Activated naive CD4-positive, alpha-beta T cell (primary cell): ENCODE measurements at places on chromosomes 7 and 10.

- no peak for DNase-seq
Observed at GRCh38 chr10:90399782-90400181, 458.1 kb downstream of the HTR7 start.

DNA sequence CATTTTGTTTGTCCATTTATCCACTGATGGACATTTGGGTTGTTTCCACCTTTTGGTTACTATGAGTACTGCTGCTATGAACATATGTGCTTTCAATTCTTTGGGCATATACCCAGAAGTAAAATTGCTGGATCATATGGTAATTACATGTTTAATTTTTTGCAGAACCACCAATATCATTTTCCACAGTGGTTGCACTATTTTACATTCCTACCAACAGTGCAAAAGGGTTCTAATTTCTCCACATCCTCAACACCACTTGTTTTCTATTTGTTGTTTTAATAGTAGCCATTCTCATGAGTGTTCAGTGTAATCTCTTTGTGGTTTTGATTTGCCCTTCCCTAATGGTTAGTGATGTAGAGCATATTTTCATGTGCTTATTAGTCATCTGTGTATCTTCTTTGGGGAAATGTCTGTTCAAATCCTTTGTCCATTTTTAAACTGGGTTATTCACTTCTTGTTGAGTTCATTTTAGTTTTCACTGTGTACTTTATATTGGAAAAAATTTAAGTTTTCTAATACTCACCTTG, 101.9 kb downstream of the HIBADH start:
- no peak for DNase-seq

GRCh38 chr7:140004672-140005071, 58.1 kb downstream of the PARP12 start:
- no peak for DNase-seq

DNA sequence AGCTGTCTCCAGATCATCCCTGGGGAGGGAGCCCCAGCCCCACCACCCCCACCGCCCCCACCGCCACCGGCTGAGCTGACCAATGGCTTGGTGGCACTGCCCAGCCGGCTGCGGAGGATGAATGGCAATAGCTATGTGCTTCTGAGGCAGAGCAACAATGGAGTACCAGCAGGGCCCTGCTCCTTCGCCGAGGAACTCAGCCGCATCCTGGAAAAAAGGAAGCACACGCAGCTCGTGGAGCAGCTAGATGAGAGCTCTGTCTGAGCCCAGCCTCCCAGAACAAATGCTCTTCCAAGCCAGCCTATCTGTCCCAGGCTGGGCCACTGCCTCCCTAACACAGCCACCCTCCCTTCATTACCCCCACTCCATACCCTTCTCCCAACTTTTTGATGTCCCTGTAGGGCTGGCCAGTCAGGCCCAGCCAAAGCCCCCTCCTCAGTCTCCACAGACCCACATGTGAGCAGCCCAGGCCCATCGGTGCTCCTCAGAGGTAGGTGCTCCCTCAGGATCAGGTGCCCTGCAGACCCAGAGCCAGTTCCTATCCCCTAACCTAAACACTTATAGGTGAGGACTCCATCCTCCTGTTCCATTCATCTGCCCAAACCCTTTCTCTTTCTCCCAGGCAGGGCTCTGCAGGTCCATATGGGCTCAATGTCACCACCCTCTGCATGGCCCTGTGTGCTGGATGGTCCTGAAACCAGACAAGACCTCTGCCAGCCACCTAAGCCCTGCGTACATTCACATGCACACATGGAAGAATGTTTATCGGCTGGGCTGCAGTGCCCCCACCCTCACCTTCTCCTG, 3.2 kb downstream of the MRPL43 start:
- no peak for DNase-seq

DNA sequence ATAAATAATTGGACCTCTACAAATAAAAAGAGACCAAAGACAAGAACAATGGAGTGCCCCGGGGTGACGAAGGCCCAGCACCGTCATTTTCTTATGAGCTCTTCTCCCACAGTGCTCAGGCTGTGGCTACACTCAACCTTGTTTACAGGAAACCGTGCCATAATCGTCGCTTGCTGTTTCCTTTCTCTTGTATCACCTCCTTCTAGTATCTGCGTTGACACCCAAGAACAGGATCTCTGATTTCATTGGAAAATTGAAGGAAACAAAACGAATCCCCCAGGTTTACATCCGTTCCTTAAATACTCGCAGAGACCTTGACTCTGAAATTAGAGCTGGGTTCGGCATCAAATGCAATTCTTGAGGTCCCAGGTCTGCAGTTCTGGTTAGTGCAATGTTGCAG, 1.7 kb upstream of the IGFBP3 start:
- DNase-seq: no peak
